ENCODE measurements at places on chromosomes 4 and X. TPM values are rescaled to one million over a fixed set of nuclear protein-coding genes. Genes with fewer than 3 reads are reported as not detected.
A peak's percentile ranks its signal among the peaks of the same experiment; 100 is the strongest.

The DUX4 gene
- not detected for total RNA-seq

DNA sequence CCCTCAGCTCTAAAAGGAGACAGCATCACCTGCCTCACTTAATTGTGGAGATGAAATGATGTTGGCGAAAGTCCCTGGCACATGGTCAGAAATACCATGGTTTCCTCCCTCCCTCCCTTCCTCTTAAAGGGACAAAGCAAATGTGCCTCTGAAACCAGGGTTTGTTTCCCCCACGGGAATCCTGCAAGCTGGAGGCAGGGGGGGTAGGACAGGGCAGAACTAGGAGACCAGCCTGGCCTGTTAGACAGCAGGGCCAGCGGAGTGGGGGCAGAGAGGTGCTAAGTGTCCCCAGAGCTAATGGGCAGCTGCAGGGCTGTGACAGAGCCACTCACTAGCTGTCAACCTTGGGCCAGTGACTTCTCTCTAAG is 5.7 kb downstream of the RTL5 start:
- no peak overlapping the region for H3K27ac ChIP-seq
- no peak for DNase-seq
- peaks cover 24% of the 10 kb centered on the region for H3K4me1 ChIP-seq
- peaks cover 40% of the 10 kb centered on the region for H3K27me3 ChIP-seq

DNA sequence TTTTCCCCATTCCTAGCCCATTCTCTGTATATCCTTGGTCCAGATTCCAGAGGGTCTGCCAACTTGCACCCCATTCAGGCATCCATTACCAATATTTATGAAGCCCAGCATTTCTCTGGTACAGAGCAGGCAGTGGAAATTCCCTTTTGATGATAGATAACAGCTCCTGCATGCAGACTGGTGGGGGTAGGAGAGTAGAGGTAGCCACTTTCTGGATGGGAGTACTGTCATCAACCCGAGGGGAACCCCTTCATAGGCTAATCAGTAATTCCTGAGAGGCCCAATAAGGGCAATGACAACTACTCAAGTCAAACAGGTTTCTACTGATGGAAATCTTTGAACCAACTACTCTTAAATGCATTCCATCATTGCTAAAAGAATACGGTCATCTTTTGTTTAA is 63.7 kb downstream of the COL25A1 start:
- H3K4me3 ChIP-seq, result no peak overlapping the region
- no peaks in the 10 kb centered on the region for H3K36me3 ChIP-seq
- no peak overlapping the region for H3K27ac ChIP-seq
- no peaks in the 10 kb centered on the region for H3K4me1 ChIP-seq
- peaks cover 22% of the 10 kb centered on the region for H3K27me3 ChIP-seq
- no peak for DNase-seq

DNA sequence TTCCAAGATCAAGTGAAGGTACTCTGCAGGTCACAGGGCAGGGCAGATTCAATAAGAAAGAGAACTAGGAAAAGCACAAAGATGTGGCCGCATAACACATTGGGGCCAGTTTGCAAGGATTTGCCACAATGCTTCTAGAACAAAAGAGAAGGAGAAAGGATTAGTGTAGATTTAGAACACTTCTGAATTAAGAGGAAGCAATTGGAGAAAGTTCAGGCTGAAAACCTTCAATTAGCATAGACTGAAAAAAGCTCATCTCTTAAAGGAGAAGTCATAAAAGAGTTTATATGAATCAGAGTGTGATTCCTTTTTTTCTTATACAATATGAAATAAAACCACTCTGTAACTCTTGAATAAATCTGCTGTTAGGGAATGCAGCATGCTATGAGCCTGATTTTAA is 215.6 kb upstream of the FAT1 start:
- H3K36me3 ChIP-seq, result no peaks in the 10 kb centered on the region
- no peak overlapping the region for H3K27ac ChIP-seq
- DNase-seq, result no peak
- no peaks in the 10 kb centered on the region for H3K27me3 ChIP-seq
- H3K4me1 ChIP-seq, result no peaks in the 10 kb centered on the region
- H3K4me3 ChIP-seq, result no peak overlapping the region

DNA sequence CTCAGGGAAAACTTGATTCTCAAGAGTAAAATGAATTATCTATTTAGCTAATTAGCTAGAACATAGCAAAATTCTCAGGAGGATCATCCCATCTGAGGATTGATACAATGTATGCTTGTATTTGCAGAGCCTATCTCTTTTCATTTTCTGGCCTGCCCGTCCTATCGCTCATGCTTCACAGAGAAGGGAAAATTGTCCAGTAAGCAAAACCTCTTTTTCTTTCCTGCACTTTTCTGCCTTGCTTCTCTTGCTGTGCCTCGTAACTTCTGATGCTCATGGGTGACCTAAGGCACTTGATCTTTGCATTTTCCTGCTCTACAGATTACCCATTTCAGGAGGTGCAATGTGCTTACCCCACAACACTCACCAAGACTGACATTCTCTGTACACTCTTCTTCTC is 88.1 kb downstream of the GBA3 start:
- no peak overlapping the region for H3K4me3 ChIP-seq
- no peaks in the 10 kb centered on the region for H3K36me3 ChIP-seq
- DNase-seq, result no peak
- H3K27me3 ChIP-seq, result no peaks in the 10 kb centered on the region

DNA sequence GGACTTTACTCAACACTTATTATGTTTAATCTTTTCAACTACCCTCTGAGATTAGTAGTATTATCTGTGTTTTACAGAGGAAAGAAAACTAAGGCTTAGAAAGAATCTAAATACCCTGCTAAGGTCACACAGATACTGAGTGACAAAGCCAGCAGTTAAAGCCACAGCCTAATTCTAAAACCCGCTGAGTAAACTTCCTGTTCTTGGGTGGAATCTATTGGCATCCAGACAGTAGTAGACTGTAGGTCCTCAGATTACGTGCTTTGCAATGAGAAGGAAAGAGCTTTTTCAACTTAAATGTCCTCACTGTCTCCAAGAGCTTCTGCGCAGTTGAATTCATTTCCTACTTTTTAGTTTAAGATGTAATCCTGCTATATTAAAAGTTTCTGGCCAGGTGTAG is 126.0 kb downstream of the TENM3 start:
- no peaks in the 10 kb centered on the region for H3K27me3 ChIP-seq
- no peaks in the 10 kb centered on the region for H3K4me1 ChIP-seq
- H3K27ac ChIP-seq, result no peak overlapping the region
- H3K4me3 ChIP-seq, result no peak overlapping the region
- DNase-seq, result no peak

GRCh38 chrX:154313147-154313546 is 17.6 kb downstream of the TKTL1 start:
- H3K27me3 ChIP-seq, result no peaks in the 10 kb centered on the region
- DNase-seq, result no peak
- H3K4me1 ChIP-seq, result peaks cover 43% of the 10 kb centered on the region
- no peaks in the 10 kb centered on the region for H3K36me3 ChIP-seq

- H3K4me3 ChIP-seq, result no peak overlapping the region
- H3K27ac ChIP-seq, result no peak overlapping the region
- DNase-seq, result no peak
- H3K27me3 ChIP-seq, result no peaks in the 10 kb centered on the region
Measured at GRCh38 chrX:146435472-146435871, 374.1 kb upstream of the CXorf51B start.

GRCh38 chr4:37008199-37008598 is 236.3 kb upstream of the NWD2 start:
- no peaks in the 10 kb centered on the region for H3K36me3 ChIP-seq
- H3K27ac ChIP-seq, result no peak overlapping the region
- H3K4me3 ChIP-seq, result no peak overlapping the region
- no peaks in the 10 kb centered on the region for H3K4me1 ChIP-seq

- no peaks in the 10 kb centered on the region for H3K27me3 ChIP-seq
- H3K27ac ChIP-seq, result peak overlapping the region; percentile 97
- DNase-seq, result peak; percentile 34
- peaks cover 67% of the 10 kb centered on the region for H3K36me3 ChIP-seq
- H3K4me1 ChIP-seq, result peaks cover 54% of the 10 kb centered on the region
Measured at GRCh38 chr4:145808021-145808650, 128.2 kb downstream of the C4orf51 start.

GRCh38 chr4:171812333-171812664 is 905 bp upstream of the GALNTL6 start:
- no peak for DNase-seq
- no peaks in the 10 kb centered on the region for H3K4me1 ChIP-seq
- no peak overlapping the region for H3K4me3 ChIP-seq
- no peaks in the 10 kb centered on the region for H3K36me3 ChIP-seq

The TMEM35A gene
- not detected for total RNA-seq

- H3K4me1 ChIP-seq, result no peaks in the 10 kb centered on the region
- no peak for DNase-seq
- H3K27ac ChIP-seq, result no peak overlapping the region
- no peaks in the 10 kb centered on the region for H3K27me3 ChIP-seq
- H3K36me3 ChIP-seq, result peaks cover 18% of the 10 kb centered on the region
Measured at GRCh38 chr4:147913137-147913536, 181.2 kb downstream of the ARHGAP10 start.

DNA sequence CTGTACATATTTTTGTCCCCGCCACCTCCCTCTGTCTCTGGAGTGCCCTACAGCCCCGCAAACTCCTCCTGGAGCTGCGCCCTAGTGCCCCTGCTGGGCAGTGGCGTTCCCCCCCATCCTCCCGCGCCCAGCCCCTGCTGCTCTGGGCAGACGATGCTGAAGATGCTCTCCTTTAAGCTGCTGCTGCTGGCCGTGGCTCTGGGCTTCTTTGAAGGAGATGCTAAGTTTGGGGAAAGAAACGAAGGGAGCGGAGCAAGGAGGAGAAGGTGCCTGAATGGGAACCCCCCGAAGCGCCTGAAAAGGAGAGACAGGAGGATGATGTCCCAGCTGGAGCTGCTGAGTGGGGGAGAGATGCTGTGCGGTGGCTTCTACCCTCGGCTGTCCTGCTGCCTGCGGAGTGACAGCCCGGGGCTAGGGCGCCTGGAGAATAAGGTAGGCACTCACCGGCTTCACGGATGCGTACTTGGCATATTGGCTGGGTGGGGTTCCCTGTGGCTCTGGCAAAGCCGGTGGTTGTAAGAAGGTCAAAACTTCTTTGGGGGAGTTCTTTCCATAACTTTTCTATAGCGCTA is 653 bp downstream of the HHIP start:
- no peak overlapping the region for H3K27ac ChIP-seq
- H3K4me3 ChIP-seq, result peak overlapping the region; percentile 83
- H3K4me1 ChIP-seq, result peaks cover 19% of the 10 kb centered on the region
- H3K36me3 ChIP-seq, result no peaks in the 10 kb centered on the region
